CD4-positive, alpha-beta T cell treated with Interleukin-15 for 1 hour (primary cell): ENCODE measurements at places on chromosomes 4 and X.

GRCh38 chr4:88719381-88719780 is 21.8 kb upstream of the NAP1L5 start:
- DNase-seq, result no peak

DNA sequence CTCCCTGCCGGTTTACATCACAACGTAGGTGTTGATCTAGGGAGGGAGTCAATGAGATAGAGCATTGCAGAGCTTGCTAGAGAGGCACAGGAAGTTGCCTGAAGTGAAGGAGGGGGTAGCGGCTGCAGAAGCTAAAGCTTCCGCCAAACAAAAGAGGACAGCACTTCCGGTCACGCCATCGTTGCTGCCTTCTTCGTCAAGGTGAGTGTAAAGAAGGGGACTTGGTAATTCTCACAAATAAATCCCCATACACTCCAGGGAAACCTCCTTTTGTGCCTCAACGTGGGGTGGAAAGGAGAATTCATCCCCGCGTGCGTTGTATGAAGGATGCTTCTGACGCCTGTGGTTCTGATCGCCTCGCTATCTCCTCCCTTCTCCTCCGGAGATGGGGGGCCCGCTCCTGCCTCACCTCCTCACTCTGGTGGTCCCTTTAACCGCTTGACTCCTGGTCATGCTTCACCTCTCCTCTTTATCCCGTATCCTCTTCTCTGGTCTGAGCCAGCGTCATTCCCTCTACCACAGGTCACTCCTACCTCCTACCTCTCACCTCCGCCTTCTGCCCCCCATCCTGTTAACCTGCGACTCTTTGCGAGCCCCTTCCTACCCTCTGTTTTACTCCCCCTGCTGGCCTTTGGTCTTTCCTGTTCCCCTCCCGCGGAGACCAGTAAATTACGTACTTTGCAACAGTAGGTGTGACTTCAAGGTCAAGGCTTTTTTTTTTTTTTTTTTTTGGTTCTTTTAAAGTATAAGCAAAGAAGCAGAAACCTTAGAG is 59.9 kb downstream of the GSPT2 start:
- peak; percentile 73 for DNase-seq

GRCh38 chrX:126929071-126929470 is 109.5 kb downstream of the PRR32 start:
- no peak for DNase-seq

DNA sequence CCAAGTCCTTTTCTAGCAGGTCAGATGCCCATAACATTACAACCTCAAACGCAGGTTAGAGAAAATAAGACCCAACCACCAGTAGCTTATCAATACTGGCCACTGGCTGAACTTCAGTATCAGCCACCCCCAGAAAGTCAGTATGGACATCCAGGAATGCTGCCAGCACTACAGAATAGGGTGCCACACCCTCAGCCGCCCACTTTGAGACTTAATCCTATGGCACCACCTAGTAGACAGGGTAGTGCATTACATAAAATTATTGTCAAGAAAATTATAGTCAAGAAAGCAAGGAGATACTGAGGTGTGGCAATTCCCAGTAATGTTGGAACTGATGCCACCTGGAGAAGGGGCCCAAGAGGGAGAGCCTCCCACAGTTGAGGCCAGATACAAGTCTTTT is 19.9 kb upstream of the TRIM61 start:
- no peak for DNase-seq

- no peak for DNase-seq
These were observed 58.3 kb downstream of the TMEM144 start for GRCh38 chr4:158268553-158268952.

DNA sequence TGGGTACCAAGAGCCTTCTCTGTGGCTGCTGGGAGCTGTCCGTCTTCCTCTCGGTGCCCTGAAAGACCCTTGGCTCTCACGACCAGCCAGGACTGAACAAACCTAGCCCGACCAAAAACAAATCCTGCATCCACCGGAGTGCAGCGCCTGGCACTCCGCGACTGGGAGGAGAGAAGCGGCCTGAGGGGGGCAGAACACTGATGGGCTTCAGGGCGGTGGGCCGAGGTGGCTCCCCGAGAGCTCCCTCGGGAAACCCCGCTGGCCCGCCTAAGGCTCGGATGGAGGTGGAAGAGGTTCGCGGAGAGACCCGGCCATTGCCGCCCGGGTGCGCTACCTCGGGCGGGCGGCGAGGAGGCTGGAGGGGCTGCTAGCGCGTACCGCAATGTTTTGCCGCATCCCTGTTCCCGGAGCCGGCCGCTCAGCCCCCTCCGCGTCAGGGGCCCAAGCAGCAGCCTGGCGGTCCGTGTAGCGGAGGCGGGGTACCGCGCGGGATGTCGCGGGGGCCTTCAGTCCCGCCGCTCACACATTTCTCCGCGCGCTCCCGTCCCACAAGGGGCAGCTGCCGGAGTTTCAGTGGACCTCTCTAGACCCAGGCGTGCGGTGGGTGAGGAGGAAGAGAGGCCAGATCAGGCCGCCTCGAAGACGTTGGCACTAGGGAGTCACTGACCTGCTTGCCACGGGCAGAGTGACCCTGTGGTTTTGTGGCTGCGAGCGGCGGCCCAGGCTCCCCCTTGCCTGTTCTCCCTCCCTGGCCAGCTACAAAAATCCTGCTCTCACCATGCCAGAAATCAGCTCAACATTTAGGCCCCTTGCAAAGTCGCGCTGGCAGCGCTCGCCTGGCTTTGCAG is 2.2 kb downstream of the SLITRK4 start:
- DNase-seq, result no peak

DNA sequence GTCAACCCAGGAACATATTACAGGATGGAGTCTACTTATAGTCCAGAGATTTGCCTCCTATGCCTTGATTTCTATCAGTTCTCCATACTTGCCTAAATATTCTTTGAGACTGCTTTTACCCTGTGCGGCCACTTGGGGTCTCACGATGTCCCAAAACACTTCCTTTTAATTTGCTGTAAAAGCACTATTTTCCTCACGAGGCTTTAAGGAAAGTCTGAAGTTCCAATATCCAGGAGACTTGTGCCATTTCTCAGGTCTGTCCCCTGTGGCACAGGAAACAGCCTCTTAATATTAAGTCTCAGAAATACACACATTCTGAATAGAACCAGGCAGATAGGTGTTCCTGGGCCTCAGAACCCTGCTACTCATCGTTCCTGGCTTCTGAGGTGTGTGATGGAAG is 142.9 kb downstream of the TMEM164 start:
- DNase-seq, result no peak

- peak; percentile 74 for DNase-seq
These were observed 84.3 kb downstream of the NBDY start for GRCh38 chrX:56813318-56813837.
